Fibroblast of skin of left biceps (primary cell): ENCODE measurements at places on chromosomes 6 and 20.

GRCh38 chr6:157198425-157199279, 124.7 kb downstream of the TMEM242 start:
- no peak for DNase-seq

GRCh38 chr6:12361042-12361765, 71.0 kb downstream of the EDN1 start:
- DNase-seq = no peak

DNA sequence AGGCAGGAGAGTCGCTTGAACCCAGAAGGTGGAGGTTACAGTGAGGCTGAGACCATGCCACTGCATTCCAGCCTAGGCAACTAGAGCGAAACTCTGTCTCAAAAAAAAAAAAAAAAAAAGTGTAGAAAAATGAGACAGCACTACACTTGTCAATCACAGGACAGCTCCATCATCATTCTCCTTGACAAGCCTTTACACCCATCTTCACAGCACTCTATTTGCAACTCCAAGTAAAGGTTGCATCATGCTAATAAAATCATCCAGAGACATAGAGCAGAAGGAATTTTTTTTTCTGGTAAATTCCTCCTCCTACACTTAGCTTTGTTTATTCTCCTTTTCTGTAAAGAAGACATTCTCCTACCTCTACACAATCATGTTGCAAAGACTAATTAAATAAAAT, 791.0 kb upstream of the HS3ST5 start:
- no peak for DNase-seq

GRCh38 chr6:56959938-56960337, 5.0 kb downstream of the BEND6 start:
- DNase-seq = peak; percentile 64

DNA sequence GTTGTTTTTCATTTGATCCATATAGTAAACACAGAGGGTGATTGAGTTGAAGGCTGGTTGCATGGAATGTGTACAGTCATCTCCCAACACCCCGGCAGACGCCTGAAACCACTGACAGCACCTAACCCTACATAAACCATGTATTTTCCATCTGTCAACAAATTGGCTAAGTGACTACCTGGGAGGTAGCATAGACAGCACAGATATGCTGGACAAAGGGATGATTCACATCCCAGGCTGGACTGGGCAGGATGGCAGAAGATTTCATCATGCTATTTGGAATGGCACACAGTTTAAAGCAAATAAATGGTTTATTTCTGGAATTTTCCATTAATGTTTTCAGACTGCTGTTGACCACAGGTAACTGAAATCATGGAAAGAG, 4.4 kb upstream of the VIP start:
- DNase-seq = peak; percentile 51

GRCh38 chr6:26175428-26176181, 88.4 kb downstream of the HFE start:
- no peak for DNase-seq

- no peak for DNase-seq
Observed at GRCh38 chr6:49410564-49410963, 52.5 kb downstream of the MMUT start.

GRCh38 chr20:60031107-60031506, 72.9 kb downstream of the CDH26 start:
- no peak for DNase-seq

DNA sequence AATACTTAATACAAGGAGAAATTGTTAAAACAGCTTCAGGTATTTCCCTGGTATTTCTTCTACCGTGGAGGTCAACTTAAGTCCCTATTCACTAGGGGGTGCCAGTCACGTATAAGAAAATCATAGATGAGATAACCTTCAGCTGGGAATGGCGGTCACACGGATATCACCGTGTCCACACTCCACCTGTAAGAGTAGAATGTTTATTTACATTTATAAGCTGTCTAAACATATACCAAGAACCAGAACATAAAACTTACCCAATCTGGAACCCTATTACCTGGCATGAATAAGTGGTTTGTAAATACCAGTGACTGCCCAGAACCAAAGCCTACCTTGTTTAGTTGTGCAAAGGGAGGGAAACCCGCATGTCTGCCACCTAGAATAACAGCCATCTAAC, 1.9 kb upstream of the ELOVL4 start:
- no peak for DNase-seq

GRCh38 chr20:44960103-44960852, at the start of gene TOMM34:
Gene TOMM34 (minus strand): TSS chr20:44960397. CDS start chr20:44960333, 64 bp downstream.
- DNase-seq = peak; percentile 69
